H7 (cell line): ENCODE measurements at places on chromosomes 7 and 10.
A peak's percentile ranks its signal among the peaks of the same experiment; 100 is the strongest.

GRCh38 chr7:132773527-132773956 lies 197.3 kb upstream of the PLXNA4 start:
- no peak for DNase-seq

DNA sequence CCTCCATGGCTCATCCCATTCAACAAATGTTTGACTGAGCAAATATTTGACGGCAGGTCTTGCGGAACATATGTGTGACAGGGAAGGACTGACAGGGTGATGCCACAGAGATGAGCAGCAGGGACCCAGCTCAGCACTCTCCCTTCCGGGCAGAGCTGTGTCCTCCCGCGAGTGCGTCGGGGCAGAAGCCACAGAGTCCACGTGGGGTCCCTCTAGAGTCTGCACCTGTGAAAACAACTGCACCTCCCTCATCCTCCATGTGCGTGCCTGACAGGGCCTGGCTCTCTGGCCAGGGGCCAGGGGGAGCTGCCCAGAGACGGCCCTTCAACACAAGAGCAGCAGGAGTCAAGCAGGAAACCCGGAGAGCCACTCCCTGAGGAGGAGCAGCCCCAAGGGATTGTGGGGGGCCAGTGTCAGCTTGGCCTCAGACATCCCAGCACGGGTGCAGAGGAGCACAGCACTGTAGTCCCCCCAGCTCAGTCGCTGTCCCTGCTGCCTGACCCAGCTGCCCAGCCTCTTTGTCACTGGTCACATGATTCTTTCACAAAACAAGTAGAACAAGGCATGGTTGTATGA lies 83.6 kb upstream of the TMEM72 start:
- no peak for DNase-seq

- no peak for DNase-seq
Observed at GRCh38 chr10:61130366-61130765, 186.4 kb upstream of the RHOBTB1 start.

GRCh38 chr10:76049581-76050290 lies 618.3 kb downstream of the LRMDA start:
- DNase-seq = no peak

DNA sequence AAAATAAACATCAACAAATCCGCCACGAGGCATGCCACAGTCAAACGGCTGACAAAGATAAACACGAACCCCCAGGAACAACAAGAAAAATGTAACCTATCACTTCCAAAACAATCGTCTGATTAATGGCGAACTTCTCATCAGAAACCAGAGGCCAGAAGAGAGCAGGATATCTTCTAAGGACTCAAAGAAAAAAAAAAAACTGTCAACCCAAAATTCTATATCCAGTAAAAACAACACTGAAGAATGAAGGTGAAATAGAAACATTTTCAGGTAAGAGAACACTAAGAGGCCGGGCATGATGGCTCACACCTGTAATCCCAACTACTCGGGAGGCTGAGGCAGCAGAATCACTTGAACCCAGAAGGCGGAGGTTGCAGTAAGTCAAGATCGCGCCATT lies 54.3 kb downstream of the SLC29A4 start:
- DNase-seq = no peak

DNA sequence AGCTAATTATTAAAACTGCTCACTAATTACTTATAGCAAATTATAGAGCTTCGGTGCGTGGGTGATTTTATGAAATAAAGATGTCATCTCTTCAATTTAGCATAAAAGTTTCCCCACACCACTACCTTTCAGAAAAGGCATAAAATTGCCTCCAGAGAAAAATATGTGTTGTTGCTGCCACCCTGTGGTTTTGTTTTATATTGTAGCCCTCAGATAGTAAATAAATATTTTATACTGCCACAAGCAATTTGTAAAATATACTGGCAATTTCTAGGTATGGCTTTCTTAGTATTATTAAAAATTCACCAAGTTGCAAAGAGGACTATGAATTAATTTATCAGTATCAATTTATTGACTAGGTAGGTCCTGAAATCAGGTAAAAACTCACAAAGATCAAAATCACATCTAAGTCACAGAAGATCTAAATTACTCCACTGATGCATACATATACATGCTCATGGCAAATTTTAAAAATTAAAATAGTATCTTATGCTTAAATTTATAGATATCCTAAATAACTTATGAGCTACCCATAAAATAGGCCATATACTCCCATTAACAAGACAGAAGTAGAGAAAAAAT lies 26.5 kb downstream of the ASNS start:
- peak; percentile 24 for DNase-seq

DNA sequence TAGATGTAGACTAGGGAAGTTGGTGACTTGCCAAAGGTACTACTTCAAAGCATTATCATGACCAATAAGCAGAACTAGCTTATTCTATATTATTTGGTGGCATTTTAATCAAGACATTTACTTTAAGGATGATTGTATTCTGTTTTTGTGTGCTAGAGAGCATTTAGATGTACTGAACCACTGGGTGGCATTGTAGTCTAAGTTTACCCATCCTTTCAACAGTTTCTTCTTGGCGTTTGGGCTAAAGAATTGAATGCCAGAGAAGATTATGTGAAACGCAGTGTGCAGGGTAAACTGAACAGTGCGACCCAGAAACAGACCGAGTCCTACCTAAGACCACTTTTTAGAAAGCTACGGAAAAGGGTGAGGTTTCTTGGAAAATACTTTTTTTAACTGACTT lies 26.8 kb downstream of the PRPF18 start:
- DNase-seq = no peak

DNA sequence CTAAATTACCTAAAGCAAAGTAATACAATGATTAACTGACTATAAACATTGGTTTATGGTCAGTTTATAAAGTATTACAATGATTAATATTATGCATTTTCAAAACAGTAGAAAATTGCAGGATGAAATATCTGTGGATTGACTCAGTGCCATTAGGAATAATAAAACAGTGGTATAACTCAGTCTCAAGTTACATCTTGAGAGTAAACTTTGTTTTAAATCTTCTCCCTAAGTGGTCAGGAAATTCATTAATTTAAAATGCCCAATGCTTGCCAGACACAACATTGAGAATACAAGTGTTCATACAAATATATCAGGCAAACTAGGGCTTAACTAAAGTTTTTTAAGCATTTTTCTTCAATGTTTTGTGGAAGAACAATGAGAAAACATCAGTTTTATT lies 257.8 kb downstream of the ETV1 start:
- no peak for DNase-seq

GRCh38 chr10:5632446-5632845 lies 33.9 kb downstream of the ASB13 start:
- DNase-seq = no peak

GRCh38 chr7:119545118-119545517 lies 727.9 kb upstream of the KCND2 start:
- no peak for DNase-seq

- no peak for DNase-seq
Observed at GRCh38 chr7:593324-594115, 73.9 kb upstream of the PDGFA start.

- peak; percentile 21 for DNase-seq
Observed at GRCh38 chr10:123568751-123569150, 97.4 kb upstream of the GPR26 start.

GRCh38 chr7:127844707-127845331 lies 186.4 kb downstream of the LRRC4 start:
- no peak for DNase-seq

- DNase-seq = no peak
Observed at GRCh38 chr10:129807211-129807610, 156.9 kb downstream of the EBF3 start.

DNA sequence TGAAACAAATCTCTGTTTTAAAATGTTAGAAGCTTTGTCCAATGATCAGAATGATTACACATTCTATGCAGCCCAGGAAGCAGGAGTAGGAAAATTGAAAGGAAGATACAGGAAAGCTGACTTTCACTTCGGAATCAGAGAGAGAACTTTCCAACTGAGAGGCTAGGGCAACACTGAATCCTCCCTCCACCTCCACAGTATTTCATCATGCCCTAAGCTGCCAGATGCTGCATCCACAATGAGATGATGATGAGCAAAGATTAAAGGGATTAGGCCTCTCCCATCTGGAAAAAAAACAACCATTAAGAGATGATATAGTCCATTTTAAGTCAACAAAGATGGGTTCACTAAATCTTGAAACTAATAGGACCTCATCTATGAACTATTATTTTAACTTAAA lies 215.6 kb downstream of the GPR37 start:
- no peak for DNase-seq
